ENCODE measurements at places on chromosomes 5 and 9. TPM values are rescaled to one million over a fixed set of nuclear protein-coding genes. Genes with fewer than 3 reads are reported as not detected.

IFNA13 gene
- not detected for total RNA-seq

- DNase-seq = no peak
Measured at GRCh38 chr9:1717882-1718281, 297.3 kb upstream of the SMARCA2 start.

GRCh38 chr9:27564670-27565069 lies 8.6 kb downstream of the C9orf72 start:
- no peak for DNase-seq

ARSI gene
- not detected for total RNA-seq

DNA sequence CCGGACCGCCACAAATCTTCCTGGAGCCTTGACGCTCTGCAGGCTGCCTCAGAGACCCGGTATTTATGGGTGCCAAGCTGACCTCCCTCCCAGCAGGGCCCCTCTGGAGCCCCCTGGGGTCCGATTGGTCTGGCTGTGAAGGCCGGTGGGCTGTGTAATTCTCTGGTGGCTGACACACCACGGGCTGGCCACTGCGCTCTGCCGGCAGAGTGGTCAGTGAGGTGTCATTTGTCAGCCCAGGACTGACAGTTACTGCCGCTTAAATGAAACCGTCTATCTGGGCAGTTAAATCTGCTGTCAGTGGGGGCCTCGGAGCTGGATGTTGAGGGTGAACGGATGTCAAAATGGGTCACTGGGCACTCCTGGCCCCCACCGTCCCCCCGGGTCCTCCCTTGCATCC lies 10.7 kb downstream of the NR5A1 start:
- DNase-seq = no peak

DNA sequence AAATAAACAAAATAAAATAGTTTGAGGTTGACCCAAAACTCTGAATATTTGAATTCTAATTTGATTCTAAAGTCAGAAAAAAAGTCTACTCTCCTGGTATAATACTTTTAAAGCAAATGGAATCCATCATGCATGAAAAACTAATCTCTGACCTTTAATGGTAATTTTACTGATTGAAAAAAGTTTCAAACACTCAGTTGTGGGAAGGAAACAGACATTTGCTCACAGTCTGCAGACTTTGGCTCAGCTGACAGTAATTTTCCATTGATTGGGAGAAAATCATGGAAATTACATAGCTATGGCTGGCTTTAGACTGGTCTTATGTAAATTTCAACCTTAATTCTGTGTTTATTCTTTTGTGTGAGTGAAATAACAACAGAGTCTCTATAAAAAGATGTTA lies 574.3 kb downstream of the PDE4D start:
- DNase-seq = no peak

PGGT1B gene
- 54.7 TPM for total RNA-seq

MBLAC2 gene
- 17.3 TPM for total RNA-seq

TICAM2 gene
- total RNA-seq = 0.87 TPM

DNA sequence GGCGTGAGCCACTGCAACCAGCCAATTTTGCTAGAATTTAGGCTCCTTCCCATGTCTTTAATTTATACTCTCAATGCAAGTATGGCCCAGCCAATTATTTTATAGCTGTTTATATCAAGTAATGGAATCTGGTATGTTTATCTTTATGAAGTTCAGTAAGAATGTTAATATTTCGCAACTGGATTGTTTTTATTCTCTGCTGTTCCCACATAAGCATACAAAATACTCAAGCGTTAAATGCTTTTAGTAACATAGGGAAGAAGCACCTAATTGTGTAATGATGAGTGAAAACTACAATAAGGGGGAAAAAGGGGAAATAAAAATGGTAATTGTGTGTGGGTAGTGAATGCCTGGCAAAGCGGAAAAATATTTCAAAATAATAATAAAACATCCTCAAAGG lies 21.3 kb downstream of the PWWP2A start:
- no peak for DNase-seq

DNA sequence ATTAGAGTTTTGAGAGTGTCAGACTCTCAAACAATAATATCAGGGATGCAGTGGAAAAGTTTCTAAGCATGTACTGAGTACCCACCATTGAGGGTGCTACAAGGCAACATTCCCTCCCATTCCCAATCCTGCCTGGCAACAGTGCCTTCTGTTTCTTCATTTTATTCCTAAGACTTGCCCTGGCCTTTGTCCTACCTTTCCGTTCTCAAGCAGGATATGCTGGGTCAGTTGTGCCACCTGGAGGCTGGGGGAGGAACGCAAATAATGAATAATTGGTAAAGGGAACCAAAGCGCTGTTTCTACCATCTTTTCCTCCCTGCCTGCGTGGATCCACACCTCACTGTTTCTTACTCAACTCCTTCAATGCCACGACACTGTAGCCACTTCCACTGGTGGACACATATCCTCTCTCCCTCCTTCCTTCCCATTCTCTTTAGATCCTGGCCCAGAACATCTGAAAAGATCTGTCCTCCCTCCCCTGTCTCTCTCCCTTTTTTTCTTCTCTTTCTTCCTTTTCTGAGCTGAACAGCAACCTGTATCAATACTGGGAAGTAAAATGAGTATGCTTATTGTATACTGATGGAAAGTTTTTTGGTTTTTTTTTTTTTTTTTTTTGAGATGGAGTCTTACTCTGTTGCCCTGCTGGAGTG lies 149.5 kb downstream of the C9orf152 start:
- DNase-seq = peak; percentile 70

TENT4A gene
- total RNA-seq = 46.1 TPM

FBN2 gene
- total RNA-seq = not detected

DNA sequence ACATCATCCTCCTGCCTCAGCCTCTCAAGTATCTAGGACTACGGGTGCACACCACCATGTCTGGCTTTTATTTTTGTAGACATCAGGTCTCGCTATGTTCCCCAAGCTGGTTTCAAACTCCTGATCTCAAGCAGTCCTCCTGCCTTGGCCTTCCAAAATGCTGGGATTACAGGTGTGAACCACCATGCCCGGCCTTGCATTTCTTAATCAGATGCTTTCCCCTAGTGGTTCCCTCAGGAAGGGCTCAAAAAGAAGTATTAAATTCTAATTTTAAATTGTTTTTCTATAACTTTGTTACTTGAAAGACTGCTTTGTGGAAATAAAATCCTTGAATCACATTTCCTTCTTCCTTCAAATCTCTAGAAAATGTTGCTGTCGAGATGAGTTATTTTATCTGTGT lies 79.5 kb upstream of the ROR2 start:
- no peak for DNase-seq

- no peak for DNase-seq
Measured at GRCh38 chr9:114126247-114127060, 27.4 kb upstream of the KIF12 start.

DNA sequence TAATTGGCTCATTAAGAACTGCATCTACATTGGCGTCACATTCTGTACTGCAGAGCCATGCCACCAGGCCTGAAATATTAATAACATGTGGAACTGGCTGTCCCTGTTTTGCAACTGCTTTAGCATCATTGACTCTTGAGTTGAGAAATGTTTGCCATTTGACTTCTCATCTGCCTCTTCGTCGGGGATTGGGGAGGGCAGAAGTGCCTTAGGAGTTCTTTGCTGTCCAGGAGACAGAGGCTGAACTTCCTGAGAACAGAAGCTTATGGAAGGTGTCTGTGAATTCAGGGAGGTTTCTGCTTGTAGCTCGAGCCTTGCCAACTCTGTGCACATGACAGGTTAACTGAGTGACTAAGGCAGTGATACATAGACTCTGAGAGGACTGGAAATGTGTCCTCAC lies 265.0 kb downstream of the KIF4B start:
- DNase-seq = no peak

GRCh38 chr5:60541980-60542379 lies 158.0 kb downstream of the DEPDC1B start:
- DNase-seq = no peak

- no peak for DNase-seq
Measured at GRCh38 chr5:102755686-102756371, 724 bp downstream of the PAM start.

DNA sequence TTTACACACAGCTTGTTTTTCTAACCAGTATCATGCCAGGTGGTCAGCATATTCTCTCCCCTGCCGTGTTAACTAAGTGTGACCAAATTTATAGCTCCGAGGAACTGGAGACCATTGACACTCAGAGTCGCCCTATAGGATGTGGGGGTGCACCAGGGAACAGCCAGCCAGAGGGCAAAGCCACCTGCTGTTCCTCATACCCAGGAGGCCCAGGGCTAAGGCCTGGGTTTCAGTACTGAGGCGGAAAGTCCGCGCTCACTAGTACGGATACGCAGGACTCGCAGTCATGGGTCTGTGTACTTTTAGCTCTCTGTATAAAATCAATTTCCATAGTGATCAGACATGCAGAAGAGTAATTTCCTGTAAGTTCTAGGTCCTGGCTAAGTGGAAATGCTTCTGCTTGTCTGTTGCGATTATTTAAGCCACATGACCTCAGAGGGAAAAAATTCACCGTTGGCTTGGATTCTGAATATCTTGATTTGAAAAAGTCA lies 247.0 kb downstream of the AOPEP start:
- DNase-seq = no peak

- no peak for DNase-seq
Measured at GRCh38 chr9:27634879-27635278, 61.6 kb upstream of the C9orf72 start.

DNA sequence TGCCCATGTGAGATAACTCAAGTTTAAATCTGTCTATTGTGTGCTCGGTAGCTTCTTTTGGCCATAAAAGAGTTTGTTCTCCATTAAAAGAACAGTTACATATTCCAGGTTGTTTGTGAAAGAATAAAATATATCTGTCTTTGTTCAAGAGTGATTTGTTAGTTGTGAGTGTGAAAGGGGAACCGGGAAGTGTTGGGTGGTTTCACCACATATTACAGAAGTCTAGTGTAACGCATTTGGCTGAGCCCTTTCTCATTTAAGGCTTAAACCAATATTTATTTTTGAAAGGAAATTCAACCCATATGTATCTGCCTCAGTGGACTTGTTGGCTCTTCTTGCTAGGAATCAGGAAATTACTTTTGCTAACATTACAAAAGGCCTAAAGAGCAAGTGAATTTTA lies 54.1 kb upstream of the DMRTA1 start:
- DNase-seq = no peak

GRCh38 chr9:88530051-88530450 lies 4.9 kb upstream of the NXNL2 start:
- no peak for DNase-seq

GRCh38 chr5:123085638-123086286 lies 3.3 kb upstream of the PRDM6 start:
- no peak for DNase-seq

GRCh38 chr5:116482394-116482793 lies 92.2 kb downstream of the SEMA6A start:
- DNase-seq = no peak

MTMR12 gene
- total RNA-seq = 71.7 TPM

GRCh38 chr9:81600631-81601030 lies 88.7 kb downstream of the TLE1 start:
- DNase-seq = no peak

LRRC19 gene
- total RNA-seq = not detected

C5orf52 gene
- total RNA-seq = not detected
